ENCODE measurements at places on chromosomes 3 and 15.

GRCh38 chr3:186225603-186226002, 116.7 kb upstream of the ETV5 start:
- no peak for DNase-seq

- DNase-seq: no peak
Observed at GRCh38 chr15:74997141-74997540, 1.8 kb downstream of the SCAMP5 start.

DNA sequence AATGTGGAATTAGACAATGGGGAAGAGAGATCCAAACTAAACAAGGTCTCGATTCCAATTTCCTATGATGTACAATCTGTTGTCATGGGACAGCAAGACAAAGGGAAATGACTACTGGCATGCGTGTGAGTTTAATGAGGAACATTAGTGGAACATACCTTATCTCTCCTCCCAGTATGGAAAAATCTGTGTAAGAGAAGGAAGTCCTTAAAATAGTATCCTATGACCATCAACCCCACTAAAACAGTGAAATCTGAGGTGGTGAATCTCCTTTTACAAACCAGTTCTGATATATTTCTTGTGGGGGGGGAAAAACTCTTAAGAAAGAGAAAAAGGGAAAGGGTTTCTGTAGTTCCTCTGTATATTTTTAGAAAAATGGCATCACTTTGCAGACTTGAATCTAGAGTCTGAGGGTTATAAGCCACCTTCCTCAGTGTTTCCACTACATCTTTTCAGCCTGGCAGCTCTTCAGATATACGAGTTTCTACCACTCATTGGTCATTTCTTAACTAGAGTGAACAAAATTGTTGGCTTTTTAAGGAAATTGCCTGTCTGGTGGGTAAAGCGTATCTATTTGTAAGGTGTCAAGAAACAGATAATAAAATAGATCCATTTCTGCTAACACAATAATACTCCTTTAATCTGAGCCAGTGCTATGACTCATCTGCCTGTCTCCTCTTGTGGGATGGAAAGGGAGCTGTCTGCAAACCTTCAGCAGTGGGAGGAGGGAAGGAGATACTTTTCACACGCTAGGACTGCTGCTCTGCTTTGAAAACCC, 3.0 kb upstream of the TNFAIP8L3 start:
- no peak for DNase-seq

DNA sequence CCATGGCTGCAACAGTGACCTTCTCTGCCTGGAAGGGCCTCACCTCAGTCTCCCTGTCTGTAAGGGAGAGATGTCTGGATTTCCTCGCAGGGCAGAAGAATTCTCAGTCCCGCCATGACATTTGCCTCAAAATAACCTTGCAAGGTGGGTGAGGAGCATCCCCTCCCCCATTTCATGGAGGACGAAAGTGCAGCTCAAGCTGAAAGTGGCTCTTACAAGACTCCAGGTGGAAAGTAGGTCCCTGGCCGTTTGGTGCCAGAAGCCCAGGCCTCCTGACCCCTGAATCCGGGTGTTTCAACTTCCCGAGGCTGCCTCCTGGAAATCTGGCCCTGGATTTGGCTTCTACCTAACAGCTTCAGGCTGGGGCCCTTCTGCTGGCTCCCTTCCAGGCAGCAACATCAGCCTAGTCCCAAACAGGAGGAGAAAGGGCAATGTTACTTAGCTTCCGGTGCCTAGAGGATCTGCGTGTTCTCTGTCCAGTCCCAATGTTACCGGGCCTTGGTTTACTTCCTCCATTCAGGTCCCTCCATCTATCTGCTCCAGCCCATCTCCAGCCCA, 769 bp upstream of the CSPG4 start:
- no peak for DNase-seq

- no peak for DNase-seq
Observed at GRCh38 chr15:51448622-51449399, 107.4 kb downstream of the GLDN start.

- DNase-seq: no peak
Observed at GRCh38 chr15:74193299-74193718, 9.3 kb downstream of the STRA6 start.

DNA sequence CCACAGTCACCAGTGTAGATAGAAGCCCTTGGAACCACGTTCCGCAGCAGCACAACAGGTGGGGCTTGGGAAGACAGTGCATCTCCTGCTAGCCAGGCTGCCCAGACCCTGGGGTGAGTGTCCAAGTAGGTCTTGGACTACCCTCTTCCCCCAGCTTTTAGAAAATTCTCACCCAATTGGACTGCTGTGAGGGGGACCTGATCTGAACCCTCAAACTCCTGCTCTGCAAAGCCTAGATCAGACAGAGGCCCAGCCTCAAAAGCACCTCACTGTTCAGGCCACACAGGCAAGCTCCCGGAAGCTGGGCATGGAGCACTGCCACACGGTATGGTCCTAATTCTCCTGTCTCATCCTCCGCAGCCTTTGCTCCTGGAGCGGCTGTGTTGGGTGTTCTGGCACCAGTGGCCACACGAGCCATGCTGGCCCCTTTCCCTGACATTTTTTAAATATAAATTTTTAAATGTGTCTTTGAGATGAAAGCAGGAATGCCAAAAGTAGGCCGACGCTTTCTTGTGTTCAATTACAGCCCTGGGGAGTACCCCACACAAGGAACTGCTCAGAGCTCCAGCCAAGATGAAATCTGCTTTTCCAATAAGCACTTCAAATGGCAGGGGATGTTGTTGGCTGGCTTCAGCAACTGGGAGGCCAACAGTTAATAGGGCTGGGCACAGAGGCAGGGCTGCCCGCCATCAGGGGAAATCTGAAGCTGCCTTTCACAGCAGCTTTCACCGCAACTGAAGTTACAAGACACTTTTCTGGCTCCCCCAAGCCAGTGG, 40.9 kb downstream of the CPN2 start:
- no peak for DNase-seq

DNA sequence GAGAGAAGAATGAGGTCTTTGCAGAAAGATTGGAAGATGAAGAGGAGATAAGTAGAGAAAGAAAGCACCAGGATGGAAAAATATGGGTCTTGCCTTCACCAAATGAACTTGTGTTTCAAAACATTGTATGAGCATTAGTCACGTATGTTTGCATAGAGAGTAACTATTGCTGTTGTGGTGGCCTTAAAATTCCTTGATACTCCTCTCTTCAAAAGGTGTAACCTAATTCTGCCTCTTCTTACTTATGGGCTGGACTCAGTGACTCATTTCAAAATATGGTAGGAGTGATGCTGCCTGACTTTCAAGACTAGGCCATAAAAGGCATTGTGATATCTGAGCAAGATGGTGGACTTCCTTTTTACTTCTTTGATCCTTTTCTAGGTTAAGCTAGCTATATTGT, 228.7 kb upstream of the ZNF385D start:
- no peak for DNase-seq

DNA sequence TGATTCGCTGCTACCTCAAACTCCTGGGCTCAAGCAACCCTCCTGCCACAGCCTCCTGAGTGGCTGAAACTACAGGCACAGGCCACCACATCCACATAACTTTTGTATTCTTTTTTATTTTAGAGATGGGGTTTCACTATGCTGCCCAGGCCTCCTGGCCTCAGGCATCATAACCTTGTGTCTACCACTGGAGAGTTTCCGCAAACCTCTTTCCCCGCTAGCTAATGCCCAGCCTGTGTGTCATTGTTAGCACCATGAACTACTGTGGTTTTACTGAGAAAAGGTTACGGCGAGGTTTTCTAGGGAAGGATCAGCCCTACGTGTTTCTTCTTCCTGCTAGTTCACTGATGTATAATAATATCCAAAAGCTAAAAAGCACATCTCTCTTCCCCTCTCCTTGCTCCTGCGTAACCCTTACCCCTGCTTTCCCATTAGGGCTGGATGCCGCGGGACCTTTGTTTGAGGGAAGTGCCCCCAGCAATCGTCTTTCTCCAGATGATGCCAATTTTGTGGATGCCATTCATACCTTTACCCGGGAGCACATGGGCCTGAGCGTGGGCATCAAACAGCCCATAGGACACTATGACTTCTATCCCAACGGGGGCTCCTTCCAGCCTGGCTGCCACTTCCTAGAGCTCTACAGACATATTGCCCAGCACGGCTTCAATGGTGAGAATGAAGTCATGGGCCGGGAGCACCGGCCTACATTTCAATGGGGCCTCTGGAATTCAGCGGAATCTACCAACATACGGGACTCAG, 113.7 kb downstream of the LIPC start:
- DNase-seq: no peak

DNA sequence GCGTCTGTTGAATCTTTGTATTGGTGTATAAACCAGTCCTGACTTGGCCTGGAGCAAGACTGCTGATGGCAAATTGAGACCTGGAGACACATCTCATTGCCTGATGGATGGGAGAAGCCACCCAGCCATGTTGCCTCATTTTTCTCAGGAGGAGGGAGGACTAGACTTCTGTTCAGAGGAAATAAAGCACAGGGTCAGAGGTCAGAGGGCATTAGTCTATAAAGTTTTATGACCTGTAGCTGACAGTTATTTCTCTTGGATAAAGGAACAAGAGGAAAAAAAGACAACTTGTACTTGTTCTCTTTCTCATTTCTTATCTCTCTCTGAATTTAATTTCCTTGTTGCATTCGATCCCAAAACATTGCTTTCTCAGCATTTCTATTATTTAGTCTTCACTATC, 775.9 kb downstream of the SQOR start:
- no peak for DNase-seq

All from NCI-H1092 (cell line).